ENCODE measurements at places on chromosomes 2 and 18. TPM values are rescaled to one million over a fixed set of nuclear protein-coding genes. Genes with fewer than 3 reads are reported as not detected.

DNA sequence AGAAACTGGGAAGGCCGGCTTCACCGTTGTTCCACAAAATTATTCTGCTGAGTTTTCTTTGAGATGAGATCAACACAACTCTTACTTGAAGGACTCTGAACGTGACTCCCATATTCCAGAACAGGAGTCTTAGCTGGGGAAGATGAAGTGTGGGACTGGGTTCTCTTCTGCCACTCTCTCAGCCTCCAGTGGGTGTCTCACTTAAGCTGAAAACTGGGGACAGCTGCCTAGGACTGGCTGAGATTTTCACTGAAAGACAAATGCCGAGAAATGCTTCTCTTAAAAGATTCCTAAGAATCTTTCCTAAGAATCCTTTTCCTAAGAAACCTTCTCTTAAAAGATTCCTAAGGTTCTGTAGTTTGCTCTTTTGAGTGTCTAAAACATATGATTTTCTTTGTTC is 156.6 kb upstream of the LHCGR start:
- DNase-seq: no peak

DNA sequence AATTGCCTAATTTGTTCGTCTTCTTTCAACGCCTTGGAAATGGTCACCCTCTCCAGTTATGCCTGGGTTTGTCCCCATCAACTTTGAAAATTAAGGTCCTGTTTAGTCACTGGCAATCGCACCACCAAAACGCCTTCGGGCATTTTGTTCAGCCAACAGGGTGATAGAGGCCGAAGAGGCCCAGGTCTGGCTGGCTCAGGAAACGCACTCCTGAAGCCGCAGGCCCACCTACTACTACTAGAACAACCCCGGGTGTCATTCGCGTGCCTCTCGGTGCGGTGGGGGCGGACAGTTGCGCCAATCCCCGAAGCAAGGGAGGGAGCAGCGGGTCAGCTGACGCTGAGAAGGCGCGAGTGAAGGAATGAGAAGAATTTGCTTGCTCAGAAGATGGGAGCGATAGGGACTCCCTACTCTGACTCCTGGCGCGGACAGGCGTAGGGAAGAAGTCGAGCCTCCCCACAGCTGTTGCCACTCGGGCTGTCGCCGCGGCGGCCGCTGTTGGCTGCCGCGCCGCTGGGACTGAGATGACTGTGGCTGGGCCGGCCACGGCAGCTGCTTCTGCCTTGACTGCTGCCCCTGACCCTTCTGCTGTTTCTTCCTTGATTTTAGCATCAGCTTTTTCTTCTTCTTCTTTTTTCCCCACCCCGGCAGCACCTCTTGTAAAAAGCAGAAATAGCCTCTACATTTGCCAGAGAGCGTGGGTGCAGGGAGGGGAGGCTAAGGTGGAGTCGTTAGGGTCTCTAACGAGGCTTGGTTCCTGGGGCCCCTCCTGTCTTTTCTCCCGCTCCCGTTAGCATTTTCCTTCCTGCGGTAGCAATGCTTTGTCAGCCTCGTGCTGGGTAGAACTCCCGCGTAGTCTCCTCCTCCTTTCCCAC is 387.6 kb downstream of the FIGN start:
- peak; percentile 43 for DNase-seq

GRCh38 chr2:28377984-28378678 is 14.5 kb upstream of the FOSL2 start:
- no peak for DNase-seq

GRCh38 chr18:13973061-13973575 is 57.8 kb upstream of the MC2R start:
- no peak for DNase-seq

KCNG2 gene
- total RNA-seq: 0.08 TPM

AQP12B gene
- not detected for total RNA-seq

VIT gene
- total RNA-seq: 0.17 TPM

Data from liver (tissue), 10 donors.